Activated naive CD4-positive, alpha-beta T cell treated with Interleukin-2 at 50 U/mL for 16 hours (primary cell): ENCODE measurements at places on chromosomes 4 and X.

DNA sequence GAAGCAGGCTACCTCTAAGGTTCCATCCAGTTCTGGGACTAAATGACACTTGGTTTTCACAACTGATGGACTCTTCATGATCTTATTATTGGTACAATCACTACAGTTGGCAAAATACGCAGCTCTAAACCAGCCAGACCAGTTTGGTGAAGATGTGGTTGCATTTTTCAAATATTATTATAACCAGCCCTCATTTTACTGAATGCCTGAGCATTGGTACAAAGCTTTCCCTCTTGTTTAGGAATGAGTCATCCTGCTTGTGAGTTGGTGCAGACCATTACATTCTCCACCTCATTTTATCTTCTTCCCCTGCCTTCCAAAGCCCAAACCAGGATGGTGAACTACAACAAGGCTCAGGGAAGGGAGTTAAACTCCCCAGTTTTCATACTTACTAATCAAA lies 223.1 kb downstream of the KDR start:
- no peak for DNase-seq

DNA sequence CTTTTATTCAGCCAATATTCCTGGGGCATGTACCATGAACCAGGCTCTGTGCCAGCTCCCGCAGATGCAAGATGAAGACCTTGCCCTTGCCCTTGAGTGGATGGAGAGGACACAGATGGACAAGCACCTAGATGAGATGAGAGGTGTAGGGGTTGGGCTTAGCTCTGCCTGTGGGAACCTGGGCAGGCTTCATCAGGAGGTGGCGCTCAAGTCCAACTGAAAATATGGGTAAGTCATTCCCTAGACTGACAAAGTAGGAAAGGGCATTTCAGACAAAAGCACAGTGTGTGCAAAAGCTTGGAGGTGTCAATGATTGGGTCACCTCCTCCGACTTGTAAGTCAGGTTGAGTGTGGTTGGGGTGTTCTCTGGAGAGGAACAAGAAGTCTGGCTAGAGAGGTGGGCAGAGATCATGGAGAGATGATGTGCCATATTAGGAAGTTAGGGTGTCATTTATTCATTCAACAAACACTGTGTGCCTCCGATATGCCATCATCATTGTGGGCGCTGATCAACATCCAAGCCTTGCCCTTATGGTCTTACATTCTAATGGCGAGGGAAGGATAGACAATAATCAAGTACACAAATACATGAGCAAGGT lies 64.6 kb downstream of the ANAPC4 start:
- no peak for DNase-seq

DNA sequence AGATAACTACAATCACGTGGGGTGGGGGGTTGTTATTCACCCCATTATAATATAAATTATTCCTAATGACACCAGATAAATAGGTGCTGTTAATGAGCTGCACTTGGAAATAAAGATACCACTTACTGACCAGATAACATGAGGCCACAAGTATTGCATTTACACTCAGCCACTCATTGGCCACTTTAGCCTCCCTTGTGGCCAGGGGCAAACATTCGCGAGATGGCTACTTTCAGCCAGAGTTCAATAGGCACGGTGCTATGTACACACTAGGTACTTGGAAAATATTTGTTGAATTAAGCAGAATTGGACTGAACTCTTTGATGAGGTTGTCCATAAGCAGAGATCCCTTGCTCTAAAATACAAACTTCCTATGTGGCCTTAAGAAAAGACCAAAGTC lies 713.7 kb upstream of the TENM3 start:
- DNase-seq: no peak

DNA sequence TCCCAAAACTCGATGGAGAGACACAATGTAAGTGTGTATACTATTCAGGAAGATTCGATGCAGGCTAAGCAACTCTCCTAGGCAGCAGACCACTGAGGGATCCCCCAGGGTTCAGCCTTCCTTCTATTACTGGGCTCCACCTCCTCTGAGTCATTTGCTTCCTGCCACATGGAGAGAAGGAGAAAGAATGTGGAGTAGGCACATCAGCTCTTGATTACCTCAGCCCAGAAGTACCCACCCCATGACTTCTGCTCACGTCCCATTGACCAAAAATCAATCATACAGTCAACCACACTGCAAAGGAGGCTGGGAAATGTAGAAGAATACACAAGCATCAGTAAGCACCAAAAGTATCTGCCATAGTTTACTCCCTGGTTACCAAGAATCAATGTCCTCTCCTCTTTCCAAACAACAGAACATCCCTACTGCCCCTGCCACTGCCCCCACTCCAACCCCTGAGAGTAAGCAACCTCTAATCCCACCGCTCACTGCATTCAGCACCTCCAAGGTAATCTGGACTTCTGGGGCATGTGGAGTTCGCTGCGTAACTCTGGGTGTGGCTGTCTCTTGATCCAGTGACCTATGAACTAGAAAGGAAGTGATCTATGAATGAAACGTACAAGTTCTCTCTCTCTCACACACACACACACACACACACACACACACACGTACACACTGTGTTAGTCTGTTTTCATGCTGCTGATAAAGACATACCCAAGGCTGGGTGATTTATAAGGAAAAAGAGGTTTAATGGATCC lies 91.2 kb upstream of the C1QTNF7 start:
- DNase-seq: no peak

GRCh38 chr4:107619731-107620130 lies 100.3 kb downstream of the PAPSS1 start:
- no peak for DNase-seq

- DNase-seq: no peak
These were observed 69.0 kb downstream of the BEND2 start for GRCh38 chrX:18151649-18152048.

- DNase-seq: no peak
These were observed 82.2 kb downstream of the FNIP2 start for GRCh38 chr4:158850800-158851644.

DNA sequence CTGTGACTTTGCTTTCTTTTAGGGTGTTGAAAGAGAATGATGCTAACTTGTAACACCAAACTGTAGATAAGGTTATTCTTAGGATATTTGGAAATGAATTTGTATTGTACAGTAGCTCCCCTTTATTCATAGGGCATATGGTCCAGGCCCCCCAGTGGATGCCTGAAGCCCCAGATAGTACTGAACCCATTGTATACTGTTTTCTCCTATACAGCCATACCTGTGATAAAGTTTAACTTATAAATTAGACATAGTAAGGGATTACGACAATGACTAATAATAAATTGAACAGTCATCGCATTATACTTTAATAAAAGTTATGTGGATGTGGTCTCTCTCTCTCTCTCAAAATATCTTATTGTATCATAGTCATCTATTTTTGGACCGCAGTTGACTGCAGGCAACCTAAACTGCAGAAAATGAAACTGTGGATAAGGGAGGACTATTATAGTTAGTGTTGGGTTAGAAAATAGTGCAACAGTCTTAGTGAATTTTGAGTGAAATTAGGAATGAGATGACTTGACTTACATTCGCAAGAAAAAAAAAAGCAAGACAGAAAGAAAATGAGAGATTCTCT lies 105.1 kb downstream of the CLDN22 start:
- DNase-seq: no peak

DNA sequence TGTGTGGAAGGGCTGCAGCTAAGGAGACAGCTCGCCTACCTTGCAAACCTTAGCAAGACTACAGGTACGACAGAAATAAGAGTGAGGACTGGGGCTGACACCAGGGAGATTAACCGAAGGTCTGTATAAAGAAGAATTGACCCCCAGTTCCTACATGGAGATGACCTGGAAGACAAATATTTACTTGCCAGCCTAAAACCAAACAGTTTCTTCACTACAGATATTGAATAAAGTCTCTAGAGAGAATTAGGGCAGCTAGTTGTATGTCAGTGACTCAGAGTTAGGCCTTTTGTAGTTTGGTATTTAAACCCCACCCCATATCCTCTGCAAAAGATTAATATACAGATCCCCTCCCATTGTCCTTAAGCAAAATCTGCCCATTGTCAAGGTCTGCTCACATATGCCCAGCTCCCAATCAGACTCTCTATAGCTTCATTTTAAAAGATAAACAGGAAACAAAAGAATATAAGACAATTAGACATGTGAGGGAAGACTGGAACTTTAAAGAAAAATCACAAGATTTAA lies 28.1 kb upstream of the FRMPD3 start:
- DNase-seq: no peak

DNA sequence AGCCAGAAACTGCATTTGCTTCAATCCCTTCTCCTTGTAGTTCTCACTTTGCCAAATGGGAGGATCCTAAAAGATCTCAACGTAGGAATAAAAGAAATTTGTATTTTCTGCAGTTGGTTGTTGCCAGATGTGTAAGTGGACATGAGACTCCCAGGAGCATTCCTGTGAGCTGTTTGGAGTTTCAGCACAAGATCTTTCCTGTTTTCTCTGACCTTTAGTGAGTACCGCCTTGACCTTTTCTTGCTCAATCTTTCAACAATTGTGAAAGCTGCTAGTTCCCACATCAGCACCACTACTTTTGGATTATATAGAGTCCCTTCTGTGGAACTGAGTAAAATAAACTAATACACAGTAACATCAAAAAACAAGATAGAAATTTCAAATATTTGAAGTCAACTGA lies 683.8 kb upstream of the PABPC4L start:
- DNase-seq: no peak

DNA sequence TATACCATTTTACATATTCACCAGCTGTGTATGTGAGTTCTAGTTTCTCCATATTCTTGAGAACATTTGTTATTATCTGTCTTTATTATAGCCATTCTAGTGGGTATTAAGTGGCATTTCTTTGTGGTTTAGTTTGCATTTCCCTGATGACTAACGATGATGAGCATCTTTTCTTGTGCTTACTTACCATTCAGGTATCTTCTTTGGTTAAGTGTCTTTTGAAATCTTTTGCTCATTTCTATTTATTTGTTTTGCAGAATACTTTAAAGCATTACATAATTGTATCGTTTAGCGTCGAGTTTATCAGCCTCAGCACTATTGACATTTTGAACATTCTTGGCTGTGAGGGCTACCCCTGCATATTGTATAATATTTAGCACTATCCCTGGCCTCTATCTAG lies 85.4 kb downstream of the FRMPD4 start:
- DNase-seq: no peak
